Activated CD4-positive, alpha-beta T cell treated with anti-CD3 and anti-CD28 coated beads for 4 hours (primary cell): ENCODE measurements at places on chromosomes 16 and 17.

DNA sequence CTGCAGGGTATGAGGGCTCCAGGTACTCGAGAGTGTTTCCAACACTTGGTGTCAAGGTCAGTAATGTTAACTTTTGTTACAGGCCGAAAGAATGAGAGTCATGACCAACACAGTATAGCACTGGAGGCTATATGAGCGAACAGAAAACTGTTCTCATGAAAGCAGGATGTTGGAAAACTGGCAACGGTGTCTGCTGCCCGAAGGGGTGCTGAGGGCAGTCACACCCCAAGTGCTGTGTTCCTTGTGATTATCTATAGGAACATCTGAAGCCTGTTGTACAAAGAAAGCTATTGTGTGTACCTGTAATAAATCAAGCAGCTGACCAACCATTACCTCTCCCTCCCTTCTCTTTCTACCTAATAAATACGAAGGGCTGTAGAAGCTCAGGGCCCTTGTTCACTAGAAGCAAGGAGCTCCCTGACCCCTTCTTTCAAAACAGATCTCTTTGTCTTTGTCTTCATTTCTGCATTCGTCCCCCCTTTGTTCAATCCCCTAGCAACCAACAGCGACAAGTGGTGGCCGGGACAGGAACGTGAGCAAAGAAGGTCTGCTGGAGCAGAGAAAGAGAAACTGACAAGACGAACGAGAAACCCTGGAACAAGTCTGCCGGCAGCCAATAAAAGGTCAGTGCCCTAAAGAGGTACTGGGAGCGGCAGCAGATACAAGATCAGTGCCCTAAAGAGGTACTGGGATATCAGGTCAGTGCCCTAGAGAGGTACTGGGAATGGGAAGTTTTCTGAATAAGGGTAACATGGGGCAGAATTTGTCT lies 7.6 kb downstream of the CD300LD start:
- no peak for DNase-seq

DNA sequence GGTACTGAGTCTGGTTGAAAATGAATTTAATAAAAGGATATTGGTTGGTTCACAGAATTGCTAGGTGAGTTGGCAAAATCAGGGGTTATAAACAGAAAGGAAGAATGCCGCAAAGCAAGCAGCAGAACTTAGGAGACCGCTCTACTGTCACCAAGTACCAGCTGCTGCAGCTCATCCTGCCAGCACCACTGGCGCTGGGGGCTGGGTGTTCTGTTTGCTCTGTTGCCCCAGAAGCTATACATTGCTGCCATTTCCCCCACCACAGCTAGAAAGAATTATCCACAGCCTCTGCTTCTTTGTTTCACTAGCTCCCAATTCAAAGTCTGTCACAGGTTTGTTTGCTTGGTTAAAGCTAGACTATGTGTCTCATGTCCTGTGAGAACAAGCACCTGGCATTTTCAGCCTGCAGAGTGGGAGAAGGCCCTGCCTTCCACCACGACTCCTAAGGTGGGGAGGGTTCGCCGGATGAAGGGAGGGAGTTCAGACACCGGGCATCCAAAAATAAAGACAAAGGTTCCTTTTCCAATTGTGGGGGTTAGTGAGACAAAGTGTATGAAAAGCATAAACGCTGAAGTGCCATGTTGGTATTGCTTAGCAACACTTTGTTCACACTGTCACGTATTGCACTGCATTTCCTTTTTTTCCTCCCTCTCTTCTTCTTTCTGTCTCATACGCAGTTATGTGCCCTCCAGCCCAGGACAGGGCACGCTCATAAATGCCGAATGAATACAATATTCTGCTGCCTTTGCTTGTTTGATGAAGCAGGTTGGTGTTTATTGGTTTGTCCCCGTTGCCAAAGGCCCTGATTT lies 9.6 kb upstream of the CPD start:
- DNase-seq: no peak

DNA sequence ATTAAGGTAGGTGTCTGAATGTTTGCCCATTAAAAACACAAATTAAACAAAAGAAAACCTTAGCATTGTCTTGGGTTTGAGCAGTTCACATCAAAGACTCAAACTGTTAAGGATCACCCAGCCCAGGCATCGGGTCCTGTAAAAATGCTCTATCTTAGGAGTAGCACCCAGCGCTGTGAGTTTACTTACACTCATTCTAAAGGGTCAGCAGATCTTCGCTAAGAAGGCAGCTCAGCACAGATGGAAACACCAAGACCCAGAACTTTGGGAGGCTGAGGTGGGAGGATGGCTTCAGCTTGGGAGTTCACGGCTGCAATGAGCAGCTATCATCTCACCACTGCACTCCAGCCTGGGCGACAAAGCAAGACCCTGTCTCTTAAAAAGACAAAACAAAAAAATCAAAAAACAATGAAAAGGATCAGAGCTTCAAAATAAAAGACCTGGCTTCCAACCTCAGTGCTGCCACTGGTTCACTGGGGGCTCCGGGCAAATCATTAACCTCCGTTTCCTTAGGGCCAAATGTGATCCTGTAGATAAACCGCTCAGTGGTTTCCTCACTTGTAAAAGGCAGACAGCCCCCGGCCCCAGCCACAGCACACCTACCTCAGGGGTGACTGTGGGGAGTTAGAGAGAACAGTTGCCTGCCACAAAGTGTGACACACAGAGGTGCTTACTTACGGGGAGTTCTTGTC lies 11.1 kb downstream of the COG1 start:
- DNase-seq: no peak

DNA sequence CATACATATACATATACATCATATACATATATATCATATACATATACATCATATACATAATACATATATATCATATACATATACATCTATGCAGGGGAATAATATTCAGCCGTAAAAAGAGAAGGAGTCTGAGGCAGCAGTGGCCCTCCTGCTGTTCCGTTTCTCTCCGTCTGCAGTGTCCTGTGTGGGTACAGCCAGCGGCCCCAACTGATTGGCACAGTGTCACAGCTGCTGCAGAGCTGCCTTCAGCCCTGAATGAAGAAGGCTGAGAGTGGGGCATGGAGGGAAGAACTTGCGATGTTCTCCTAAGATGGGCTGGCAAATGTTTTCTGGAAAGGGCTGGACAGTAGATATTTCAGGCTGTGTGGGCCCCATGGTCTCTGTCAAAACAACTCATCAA lies 146.9 kb downstream of the SNX29 start:
- DNase-seq: no peak

DNA sequence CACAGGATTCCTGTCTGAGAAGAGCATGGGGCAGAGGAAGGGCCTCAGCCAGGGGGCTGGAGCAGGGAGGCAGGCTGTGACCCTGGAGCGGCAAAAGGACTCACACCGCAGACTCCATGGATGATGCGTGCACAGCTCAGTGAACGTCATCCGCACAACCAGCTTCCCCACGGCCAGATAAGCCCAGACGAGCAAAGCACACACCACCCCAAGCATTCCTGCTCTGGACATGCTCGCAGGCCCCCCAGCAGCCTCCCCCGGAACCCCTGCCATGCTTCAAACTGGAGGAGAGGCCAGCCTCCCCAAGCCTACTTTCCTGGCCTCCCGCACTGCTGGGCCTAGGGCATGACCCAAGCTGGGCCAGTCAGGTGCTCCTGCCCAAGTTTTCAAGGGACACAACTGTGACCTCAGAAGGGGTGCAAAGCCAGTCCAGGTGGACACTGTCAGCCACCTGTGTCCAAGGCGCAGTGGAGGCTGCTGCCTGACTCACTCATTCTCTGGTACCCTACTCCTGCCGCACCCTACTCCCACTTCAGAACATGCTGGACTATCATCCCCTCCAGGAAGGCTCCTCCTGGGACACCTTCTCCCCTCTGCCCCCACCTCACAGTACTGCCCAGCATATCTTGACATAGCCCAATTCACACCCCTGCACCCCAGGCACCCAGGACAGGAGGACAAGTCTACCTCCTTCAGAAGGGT lies 4.8 kb downstream of the BCAR1 start:
- DNase-seq: no peak

- no peak for DNase-seq
These were observed 56.1 kb upstream of the STAC2 start for GRCh38 chr17:39281806-39282205.

DNA sequence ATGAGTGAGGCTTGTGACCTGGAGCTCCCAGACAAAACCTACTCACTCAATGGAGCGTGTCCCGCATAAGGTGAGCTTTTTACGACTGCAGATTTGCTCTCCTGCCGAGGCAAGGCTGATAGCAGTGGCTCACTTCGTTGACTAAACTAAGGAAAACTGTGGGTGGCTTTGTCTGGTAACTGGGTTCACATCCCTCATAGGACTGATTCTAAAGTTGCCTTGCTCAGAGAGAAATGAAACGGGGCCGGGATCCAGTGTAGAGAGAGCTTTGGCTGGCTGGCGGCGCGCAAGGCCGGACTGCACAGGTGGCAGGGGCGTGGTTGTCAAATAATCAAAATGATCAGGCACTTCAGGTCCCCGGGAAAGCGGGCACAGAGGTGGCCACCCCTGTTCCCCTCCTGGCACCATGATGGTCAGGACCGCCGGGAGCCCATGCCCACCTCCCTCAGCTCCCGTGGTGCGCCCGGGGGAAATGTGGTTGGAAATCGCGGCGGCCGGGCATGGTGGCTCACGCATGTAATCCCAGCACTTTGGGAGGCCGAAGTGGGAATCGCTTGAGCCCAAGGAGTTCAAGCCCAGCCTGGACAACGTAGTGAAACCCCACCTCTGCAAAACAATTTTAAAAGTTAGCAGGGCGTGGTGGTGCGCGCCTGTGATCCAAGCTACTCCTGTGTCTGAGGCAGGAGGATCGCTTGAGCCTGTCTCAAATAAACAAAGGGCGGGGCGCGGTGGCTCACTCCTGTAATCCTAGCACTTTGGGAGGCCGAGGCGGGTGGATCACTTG lies 26.6 kb upstream of the OR1F1 start:
- no peak for DNase-seq

DNA sequence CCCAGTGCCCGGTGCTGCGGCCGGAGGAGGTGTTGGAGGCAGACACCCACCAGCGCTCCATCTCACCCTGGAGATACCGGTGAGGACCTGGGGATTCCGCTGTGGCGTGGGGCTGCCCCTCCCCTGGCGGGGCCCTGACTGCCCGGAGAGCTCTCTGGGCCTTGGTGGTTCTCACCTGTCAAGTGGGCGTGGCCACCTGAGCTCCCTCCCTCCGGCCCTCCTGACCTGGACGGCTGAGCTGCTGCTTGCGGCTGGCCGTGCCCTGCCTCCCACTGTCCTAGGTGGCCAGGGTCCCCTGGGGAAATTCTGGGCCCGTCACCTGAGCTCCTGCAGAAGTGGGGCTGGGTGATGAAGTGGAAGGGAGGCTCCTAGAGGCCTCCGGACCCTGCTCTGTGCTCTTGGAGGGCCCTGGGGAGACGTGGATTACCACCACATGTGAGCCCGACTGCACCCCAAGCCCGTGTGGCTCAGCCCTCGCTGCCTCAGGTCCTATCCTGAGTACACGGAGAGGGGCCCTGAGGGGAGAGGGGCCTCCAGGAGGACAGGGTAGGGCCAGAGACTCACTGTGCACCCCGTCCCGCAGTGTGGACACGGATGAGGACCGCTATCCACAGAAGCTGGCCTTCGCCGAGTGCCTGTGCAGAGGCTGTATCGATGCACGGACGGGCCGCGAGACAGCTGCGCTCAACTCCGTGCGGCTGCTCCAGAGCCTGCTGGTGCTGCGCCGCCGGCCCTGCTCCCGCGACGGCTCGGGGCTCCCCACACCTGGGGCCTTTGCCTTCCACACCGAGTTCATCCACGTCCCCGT lies 1.1 kb downstream of the IL17C start:
- no peak for DNase-seq

DNA sequence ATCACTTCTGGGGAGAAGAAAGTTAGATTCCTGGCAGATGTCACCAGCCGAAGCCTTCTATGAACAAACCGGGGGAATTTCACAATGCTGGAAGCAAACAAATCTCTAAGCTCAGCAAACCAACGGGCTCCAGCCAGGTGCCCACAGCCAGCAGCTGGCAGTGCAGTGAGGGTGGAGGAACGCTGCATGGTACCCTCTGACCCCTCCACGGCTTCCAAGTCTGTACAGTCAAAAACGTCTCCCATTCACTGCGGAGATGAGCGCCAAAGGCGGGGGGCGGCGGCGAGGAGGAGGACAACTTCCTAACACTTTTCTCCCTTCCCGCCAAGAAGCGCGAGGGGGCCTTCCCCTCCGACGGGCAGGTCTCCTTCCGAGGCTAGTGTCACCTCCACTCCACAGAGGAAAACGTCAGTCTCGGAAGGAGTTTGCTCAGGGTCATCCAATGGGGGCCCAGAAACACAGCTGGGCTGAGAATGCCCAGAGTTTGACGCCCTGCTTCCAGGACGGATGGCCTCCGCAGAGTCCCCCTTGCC lies 924 bp downstream of the ZNF598 start:
- no peak for DNase-seq

DNA sequence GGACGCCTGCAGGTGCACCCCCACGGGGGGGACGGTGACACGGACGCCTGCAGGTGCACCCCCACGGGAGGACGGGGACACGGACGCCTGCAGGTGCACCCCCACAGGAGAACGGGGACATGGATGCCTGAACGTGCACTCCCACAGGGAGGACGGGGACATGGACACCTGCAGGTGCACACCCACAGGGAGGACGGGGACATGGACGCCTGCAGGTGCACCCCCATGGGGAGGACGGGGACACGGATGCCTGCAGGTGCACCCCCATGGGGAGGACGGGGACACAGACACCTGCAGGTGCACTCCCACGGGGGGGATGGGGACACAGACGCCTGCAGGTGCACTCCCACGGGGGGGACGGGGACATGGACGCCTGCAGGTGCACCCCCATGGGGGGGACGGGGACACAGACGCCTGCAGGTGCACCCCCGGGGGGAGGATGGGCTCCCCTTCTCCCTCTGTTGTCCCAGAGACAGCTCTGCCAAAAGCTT lies 114.5 kb upstream of the METRNL start:
- no peak for DNase-seq

DNA sequence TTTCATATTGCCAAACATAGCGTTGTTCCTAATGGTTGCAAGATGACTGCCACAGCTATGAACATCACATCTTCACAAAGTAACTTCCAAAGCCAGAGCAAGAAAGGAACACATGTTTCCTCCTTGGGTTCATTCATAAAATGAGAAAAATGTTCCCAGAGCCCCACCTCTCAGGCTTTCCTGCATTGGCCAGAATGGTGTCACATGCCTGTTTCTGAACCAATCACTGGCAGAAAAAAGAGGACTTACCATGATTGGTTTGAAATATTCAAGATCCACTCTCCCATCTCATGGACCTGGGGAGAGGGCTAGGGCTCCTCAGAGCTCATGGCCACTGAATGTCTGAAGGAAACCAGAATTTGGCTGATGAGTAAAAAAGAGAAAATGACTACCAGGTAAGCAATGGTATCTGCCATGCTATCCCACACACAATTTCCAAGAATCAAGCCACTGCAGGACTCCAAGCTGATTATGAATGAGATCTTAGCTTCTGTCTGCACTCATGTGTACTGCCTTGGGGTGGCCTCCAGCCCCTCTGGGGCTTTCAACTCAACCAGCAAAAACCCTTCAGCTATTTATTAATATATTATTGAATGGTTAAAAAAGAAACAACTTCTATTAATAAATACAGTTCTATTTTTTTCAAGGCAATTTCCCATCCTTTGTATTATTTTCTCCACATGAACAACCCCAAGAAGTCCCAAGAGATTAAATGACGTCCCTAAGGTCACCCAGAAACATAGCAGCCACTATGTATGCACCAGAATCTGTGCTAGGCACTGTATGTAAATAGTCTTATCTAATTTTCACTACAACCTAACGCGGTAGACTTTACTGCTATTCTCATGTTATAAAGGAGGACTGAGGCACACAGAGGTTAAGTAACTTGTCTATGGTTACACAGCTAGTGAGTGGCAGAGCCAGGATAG lies 61.4 kb upstream of the TMC5 start:
- DNase-seq: no peak

- DNase-seq: no peak
These were observed 9.0 kb downstream of the KCTD13 start for GRCh38 chr16:29916979-29917378.

- no peak for DNase-seq
These were observed 39.3 kb downstream of the ABAT start for GRCh38 chr16:8713635-8714172.
